ENCODE measurements at places on chromosomes 5 and 9.

DNA sequence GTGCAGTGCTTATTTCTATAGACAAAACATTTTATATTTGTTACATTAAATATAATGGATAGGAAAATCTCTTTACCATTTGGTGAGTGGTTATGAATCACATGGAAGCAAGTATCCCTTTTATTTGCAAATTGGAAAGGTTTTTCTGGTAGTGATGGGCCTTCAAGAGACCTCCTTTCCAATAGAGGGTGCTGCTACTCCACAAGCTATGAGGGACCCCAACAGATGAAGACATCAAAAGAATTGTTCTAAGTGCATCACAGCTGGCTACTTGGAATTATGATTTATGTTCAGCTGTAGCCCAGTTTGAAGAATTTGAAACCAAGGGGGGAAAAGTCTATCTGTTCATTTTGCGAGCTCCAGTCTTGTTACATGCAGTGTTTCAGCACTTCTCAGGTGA lies 493.7 kb upstream of the SGCD start:
- no peak for DNase-seq

DNA sequence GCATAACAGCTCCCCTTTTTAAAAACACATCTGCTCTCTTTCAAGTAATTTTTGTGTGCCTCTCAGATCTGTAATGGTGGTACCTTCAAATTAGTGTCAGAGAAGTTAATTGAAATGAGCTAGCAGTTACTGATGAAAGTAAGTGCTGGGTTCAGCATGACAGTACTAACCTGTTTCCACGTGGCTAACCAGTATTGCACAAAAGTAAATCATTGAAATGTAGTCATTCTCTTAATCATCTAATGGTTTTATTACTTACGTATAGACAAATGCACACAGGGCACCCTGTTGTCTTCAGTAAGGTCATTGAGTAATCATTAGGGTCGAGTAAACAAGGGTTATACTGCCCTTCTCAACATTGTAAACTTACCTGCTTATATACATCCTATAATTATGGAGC lies 157.8 kb upstream of the PRR16 start:
- DNase-seq = no peak

DNA sequence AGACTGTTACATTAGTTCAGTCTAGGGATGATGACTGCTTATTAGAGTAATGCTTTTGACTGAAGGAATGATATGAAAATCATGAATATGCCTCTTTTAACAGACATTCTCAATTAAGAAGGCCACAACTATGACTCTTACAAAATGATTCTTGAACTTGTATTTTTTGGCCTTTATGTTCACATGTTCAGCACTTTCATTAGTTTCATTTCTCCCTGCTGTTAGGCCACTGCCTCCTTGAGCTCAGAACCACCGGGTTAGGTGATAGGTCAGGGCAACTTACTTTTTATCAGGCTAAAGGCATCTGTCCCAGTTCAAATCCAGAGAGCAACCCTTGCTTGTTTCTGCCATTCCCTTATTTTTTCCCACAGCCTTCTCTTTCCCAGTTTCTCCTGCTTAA lies 235.2 kb upstream of the ELL2 start:
- DNase-seq = no peak

- DNase-seq = no peak
Measured at GRCh38 chr5:52119768-52120167, 667.9 kb upstream of the ITGA1 start.

DNA sequence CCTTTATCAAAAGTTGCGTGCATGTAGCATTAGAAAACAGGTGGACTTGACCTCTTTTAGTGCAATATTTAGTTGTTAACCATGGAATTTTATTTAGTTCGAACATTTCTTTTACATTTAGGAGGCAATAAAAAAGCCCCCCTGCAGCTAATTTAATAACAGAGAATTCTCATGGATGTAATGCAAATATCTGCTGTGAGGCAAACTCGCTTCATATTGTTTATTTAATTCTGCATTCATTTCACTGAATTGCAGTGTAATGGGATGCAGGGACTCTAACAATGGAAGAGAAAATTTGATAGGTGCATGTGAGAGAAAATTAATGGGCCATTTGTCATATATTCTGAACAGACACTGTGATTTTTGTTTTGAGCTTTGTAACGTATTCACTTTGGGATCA lies 205.1 kb upstream of the CHD1 start:
- no peak for DNase-seq

- DNase-seq = no peak
Measured at GRCh38 chr9:117278471-117279035, 136.3 kb downstream of the ASTN2 start.

DNA sequence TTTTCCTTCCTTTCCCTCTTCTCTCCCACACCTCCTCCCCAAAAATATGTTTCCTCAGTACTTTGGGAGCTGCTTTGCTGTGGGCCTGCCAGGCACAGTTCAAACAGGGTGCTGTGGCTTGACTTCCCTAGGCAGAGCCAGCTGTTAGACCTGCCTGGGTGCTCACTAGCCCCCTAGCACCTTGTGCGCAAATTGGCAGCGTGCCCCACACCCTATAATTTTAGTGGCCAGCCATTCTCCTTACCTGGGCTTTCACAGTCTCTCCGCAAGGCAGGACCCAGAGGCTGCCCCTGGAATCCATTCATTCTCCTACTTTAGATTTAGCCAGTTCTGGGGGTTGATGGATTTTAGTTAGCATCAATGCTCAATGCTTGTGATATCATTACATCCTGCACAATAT lies 72.3 kb downstream of the ANGPTL2 start:
- DNase-seq = no peak

DNA sequence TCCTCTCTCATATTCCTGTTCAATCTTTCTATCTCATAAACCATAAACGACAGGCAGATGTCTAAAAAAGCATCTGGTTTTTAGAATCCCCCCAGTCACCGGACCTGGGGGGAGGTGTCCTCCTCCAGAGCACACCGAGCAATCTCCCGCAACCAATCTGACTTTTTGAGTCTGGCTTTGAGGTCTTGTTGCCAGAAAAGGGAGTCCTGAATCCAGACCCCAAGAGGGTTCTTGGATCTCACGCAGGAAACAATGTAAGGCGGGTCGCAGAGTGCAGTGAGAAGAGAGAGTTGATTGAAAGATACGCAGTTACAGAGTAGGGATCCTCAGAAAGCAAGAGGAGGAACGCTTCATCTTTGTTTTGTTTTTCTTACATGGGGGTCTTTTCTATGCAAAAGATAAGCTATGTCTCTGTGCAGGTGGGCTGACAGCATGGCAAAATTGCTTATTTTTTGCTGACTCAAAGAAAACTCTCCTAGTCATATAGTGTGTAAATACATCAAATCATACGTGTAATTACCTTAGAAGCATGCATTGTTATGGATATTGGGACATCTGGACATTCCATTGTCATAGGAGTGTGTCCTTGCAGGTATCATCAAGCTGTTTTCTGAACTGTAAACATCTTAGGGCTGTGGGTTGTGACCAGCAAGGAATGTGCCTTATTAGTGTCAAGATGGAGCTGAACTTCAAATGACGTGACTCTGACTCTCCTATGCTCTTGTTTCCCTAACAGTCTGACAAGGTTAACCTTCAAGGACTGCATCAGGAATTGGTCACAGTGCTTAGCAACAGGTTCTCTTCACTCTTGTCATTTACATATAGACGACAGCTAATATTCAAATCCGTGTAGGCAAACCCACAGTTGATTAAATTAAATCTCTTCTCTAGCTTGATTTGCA lies 159.3 kb upstream of the DAPK1 start:
- no peak for DNase-seq

GRCh38 chr5:33315189-33315588 lies 125.6 kb upstream of the TARS1 start:
- no peak for DNase-seq

- no peak for DNase-seq
Measured at GRCh38 chr5:137822158-137822764, 45.4 kb upstream of the MYOT start.

DNA sequence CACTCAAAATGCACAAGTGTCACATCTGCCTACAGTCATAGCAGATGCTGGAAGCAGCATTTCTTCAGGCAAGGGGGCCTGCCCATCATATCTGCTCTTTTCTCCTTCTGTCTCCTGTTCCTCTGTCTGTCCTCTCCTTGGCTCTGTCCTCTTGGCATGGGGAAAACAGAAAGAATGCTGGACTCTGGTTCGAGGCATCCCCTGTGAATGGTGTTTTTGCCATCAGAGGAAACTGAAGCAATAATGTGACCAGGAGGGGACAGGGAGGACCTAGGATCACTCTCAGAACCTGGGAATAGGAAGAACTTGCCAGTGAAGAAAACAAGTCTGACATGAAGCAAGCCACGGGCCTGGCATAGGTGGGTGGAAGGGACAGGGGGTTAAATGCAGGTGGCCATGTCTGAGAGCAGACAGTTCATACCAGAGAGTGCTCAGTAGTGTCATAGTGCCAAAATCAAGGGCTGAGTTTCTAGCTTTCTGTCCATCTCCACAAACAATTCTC lies 35.3 kb downstream of the AQP7 start:
- DNase-seq = no peak

- no peak for DNase-seq
Measured at GRCh38 chr9:5628183-5628529, 751 bp upstream of the RIC1 start.

DNA sequence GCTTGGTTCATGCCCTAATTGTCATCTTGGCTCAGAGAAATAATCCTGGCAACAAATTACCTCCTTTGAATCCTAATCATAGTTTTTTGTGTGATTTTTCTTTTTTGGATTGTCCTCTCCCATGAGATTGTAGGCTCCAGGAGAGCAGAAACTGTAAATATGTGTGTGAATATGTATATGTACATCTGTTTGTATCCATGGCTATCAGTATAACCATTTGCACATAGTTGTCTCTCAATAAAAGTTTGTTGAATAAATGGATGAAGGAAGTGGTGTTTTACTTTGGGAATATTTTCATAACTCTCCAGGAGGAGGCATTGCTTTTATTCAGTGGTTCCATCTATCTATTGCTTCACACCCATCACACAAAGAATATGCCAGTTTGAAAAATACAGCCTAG lies 20.1 kb downstream of the ZSWIM6 start:
- no peak for DNase-seq

DNA sequence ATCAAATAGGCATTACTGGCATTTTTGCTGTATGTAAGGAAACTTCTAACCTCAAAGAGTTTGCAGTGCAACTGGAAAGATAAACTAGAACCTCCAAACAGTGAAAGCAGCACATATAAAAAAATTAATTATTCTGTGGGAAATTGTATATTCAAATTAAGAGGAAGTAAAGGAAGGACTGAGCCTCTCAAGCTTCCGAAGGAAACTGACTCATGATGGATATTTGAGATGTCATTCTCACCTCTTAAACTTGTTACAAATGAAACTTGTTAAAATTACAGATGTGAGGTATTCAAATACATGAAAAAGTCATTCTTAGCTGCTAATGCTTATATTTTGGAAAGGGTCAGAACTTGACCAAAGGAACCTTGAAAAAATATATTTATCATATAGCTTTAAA lies 538.7 kb downstream of the PDE4D start:
- DNase-seq = no peak

GRCh38 chr9:69175486-69175885 lies 1.4 kb downstream of the TJP2 start:
- DNase-seq = no peak

- no peak for DNase-seq
Measured at GRCh38 chr5:154220625-154221024, 30.1 kb downstream of the GALNT10 start.

- no peak for DNase-seq
Measured at GRCh38 chr9:73023025-73023541, 70.2 kb upstream of the ALDH1A1 start.

DNA sequence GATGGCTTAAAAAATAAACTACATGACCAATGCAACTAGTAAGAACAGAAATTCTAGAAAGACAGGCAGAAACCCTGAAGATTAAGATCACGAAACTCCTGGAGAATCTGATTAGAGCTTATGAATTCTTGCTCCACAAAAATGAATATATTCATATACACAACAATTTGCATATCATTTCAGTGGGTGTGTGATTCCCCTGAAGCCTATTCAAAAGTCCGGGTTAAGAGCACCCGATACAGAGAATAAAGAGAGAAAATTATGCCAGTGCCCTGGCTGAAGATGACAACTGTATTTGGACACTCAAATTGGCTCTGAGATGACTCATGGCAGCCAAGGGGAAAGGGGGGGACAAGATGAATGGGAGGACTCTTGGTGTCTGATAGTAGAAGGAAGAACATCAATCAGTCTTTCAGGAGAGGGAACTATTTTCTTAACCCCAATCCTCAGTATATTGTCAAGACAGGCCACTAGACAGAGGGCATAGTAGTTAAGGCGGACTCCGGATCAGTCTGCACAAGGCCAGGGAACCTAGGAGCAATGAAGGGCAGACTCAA lies 6.0 kb downstream of the TMOD1 start:
- DNase-seq = no peak

DNA sequence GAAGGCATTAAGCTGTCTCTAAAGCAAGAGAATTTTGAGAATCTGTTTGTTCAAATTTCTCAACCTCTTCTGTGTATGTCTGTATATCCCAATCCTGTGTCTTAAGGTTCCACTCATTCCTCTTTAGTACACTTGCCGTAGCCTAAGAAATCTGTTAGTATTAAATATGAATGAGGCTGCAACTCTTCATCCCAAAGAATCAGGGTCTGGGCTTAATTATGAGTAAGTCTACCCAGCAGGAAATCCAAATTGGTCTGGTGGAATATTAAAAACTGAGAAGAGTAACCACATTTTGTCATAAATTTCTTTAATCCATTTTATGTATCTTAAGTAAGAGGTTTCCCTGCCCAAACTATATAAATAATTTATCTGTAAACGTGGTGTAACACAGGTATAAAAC lies 1171.2 kb downstream of the CDH12 start:
- DNase-seq = no peak

DNA sequence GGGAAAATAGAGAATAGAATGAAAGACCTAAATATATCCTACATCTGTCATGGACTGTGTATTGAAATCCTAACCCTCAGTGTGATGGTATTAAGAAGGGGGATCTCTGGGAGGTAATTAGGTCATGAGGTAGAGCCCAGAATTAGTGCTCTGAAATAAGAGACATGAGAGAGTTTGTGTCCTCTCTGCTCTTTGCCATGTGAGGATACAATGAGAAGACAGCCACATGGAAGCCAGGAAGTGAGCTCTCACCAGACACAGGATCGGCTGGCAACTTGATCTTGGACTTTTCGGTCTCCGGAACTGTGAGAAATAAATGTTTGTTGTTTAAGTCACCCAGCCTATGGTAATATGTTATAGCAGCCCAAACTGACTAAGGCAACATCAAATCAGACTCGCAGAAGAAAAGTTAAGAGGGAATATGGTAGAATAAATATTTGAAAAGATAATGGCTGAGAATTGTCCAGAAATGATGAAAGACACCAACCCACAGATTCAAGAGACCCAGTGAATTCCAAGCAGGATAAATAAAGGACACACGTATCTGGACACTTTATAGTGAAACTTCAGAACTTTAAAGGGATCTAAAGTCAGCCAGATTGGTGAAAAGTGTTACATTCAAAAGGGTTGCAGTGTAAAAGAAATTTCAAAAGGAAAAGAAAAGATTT lies 12.7 kb upstream of the SLC36A1 start:
- no peak for DNase-seq

DNA sequence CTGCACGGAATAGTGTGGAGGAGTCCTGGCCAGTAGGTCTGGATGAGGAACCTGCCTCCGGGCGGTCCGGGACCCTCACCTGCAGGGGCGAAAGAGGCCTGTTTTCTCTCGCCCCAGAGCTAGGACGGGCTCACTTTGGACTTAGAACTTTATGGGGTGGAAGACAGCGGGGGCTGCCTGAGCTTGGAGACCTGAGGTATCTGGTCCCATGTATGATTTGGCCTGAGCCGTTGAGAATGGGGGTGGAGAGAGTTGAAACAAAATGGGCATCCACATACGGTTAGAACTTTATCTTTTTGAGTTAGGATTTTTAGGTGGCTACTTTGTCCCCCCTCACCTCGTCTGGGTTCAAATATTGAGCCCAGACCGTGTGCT lies 681 bp upstream of the ETF1 start:
- DNase-seq = no peak
